ENCODE measurements at places on chromosomes 7 and 10. TPM values are rescaled to one million over a fixed set of nuclear protein-coding genes. Genes with fewer than 3 reads are reported as not detected.

CFAP69 gene
- total RNA-seq = 1.8 TPM

ADO gene
- total RNA-seq = 10.0 TPM

MYOZ1 gene
- not detected for total RNA-seq

ARL3 gene
- total RNA-seq = 5.0 TPM

FAM185A gene
- 16.3 TPM for total RNA-seq

IMMP2L gene
- 21.7 TPM for total RNA-seq

CALHM3 gene
- not detected for total RNA-seq

DRGX gene
- not detected for total RNA-seq

MACROH2A2 gene
- total RNA-seq = 23.5 TPM

PRSS37 gene
- not detected for total RNA-seq

CPVL gene
- 24.1 TPM for total RNA-seq

Measured in esophagus squamous epithelium (tissue), 5 donors.